ENCODE measurements at places on chromosomes 5 and 9.
A peak's percentile ranks its signal among the peaks of the same experiment; 100 is the strongest.

DNA sequence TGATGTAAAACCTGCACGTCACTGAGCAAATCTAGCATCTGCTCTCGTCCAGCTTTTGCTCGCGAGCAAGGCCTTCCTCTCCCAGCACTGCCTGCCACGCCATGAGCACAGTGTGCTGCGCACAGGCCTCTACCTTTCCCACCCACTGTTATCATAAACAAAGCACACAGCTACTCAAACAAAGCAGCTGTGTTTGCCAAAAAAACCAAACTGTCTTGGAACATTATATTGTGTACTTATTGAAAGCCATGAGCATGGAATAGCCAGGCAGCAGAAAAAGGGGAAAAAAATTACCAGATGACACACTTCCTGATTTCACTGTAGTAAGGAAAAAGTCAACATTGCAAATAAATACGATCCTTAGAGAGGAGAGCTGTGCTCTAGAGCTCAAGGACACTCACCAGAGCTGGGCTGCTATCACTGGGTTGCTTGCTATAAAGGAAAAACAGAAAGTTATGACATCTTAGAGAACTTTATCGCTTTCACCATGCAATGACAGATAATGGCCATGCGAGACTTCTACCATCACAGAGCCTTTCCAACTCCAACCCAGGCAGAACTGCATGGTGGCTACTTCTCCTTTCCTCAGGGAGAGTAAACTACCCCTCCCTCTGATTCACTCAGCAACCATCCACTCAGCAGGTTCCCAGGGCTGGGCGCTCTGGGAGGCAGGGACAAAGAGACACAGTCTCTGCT is 69.6 kb downstream of the EPB41L4B start:
- DNase-seq: no peak

GRCh38 chr9:22008384-22008716 is 755 bp downstream of the CDKN2B start:
- DNase-seq: no peak

- DNase-seq: no peak
These were observed 1.6 kb downstream of the COL5A1 start for GRCh38 chr9:134643222-134643671.

GRCh38 chr5:144198386-144198785 is 27.7 kb downstream of the KCTD16 start:
- no peak for DNase-seq

- no peak for DNase-seq
These were observed 124.5 kb downstream of the MED10 start for GRCh38 chr5:6253846-6254245.

DNA sequence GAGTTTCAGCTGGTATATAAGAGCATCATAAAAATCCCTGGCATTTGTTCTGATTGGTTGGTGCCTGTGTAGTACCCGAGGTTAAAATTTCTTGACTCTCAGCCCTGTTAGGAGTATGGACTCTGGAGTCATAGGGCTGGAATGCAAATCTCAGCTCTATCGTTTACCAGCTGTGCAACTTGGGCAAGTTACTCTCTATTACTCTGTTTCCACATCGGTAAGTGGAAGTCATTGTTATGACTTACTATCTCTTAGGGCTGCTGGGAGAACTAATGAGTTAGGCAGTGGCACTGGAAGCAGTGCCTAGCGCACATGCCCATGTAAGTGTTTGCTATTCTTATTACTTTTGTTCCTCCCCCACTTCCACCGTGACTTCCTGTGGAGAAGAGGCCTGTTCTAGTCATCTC is 141.6 kb downstream of the BOD1 start:
- DNase-seq: no peak

- DNase-seq: no peak
These were observed 142.0 kb upstream of the CHD1 start for GRCh38 chr5:99070822-99071221.

- DNase-seq: no peak
These were observed 106.2 kb upstream of the LMX1B start for GRCh38 chr9:126507318-126508109.

DNA sequence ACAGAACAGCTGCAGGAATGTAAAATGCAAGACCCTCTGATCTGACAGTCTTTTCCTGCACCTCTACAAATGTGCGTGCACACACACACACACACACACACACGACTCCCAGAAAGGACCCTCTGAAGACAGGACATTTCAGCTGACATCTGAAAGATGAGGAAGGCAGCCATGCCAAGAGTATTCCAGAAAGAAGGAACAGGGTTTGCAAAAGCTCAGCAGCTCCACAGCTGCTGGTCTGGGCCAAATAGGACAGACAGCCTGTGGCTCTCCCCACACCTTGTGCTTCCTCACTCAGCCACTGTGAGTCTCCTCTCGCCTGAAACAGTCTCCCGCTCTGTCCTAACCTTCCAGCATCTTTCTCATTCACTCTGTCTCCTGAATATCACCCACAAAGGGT is 189.0 kb downstream of the PALM2AKAP2 start:
- DNase-seq: no peak

DNA sequence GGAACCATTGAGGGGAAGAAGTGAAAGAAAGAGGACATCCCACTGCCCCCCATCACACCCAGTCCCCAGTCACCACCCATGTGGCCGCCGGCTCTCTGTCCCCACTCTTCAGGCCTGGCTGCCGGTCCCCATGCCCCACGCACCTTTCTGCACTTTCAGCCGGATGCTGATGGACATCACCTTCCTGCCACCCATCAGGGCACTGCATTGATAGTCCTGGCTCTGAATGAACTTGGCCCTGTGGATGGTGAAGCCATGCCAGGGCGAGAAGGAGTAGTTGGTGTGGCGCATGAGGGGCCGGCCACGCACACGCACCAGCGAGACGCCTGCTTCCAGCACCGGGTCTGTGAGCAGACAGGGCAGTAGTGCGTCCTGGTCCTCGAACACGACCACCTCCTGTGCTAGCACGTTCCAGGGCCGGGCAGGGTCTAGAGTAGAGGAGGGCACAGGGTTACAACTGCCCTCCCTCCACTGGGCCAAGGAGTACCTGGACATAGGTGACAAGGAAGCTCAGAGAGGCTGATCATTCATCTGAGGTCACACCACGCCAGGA is 6.4 kb downstream of the CSF1R start:
- DNase-seq: no peak

DNA sequence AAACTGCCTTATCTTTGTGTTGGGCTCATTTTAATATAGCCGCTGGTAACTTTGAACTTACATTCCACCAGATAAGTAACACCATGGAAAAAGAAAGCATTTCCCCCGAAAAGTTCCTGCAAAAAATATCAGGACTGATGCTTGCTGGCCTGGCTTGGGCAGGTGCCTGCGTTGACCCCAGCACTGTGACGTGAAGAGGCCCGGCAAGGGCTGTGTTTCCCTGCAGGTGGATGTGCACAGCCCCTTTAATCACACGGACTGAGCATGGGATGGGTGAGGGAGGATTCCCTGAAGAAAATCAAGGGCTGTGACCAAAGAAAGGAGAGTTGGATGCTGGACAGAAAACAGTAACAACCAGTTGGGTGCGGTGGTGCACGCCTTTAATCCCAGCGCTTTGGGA is 138.2 kb downstream of the NSG2 start:
- no peak for DNase-seq

- no peak for DNase-seq
These were observed 266.6 kb upstream of the GAS1 start for GRCh38 chr9:87213948-87214347.

DNA sequence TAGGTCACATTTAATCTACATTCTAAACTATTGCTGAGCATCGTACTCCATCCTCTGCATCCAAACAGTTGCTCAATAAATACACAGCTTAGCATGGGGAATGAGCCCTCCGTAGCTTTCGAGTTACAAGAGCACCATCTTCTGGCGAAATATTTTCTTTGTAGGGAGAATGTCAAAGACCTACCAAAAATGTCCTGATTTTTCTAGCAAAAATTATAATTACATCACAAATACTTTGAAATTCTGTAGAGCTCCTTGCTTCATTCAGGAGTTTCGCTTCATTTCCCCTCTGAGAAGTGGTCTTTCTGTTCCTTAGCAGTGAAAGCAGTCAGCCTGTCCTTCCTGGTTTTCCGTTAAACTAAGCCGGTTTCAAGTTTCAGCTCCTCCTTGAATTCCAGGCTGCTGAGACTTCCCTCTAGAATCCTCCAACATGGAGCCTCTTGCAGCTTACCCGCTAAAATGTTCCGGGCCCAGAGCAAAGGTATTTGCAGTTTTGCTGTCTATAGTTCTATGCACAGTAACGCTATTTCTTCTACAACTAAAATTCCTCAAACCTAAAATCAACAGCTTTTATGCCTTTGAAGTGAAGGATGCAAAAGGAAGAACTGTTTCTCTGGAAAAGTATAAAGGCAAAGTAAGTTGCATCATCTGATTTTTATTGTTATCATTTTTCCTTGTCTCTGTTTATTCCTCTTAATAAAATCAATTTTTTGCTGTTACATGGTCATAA is at the start of gene GPX8:
Gene GPX8 (plus strand): TSS at position 409 of the 730 bp plus-strand sequence. CDS start 22 bp downstream, at position 431.
- DNase-seq: peak; percentile 79

- DNase-seq: no peak
These were observed 6.6 kb downstream of the FBXW11 start for GRCh38 chr5:171999877-172000276.

- no peak for DNase-seq
These were observed 39.2 kb upstream of the SLC28A3 start for GRCh38 chr9:84379740-84380139.

DNA sequence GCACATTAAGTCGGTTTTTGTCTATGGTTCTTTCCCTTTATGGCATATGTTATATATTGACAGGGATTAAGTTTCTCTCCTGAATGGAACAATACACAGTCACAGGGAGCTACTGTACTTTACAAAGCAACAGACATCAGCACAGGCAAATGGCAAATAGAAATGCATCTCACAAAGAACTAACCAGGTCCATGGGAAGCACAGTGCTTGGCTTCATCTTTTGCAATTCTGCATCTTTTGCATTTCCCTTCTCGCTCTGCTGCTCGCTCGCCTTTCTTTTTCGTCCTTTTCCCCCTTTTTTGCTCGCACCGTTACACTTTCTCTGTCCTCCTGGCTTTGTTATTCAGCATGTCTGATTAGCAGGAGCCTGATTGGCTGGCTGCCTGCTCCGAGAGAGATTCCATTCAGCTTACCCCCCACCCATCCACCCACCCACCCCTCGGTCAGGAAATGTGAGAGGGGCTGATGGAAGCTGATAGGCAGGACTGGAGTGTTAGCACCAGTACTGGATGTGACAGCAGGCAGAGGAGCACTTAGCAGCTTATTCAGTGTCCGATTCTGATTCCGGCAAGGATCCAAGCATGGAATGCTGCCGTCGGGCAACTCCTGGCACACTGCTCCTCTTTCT is at the start of gene ADAMTSL1:
Gene ADAMTSL1 (plus strand): TSS at position 502 of the 628 bp plus-strand sequence. CDS start 80 bp downstream, at position 582.
- DNase-seq: peak; percentile 60

GRCh38 chr5:94776167-94776566 is 157.7 kb downstream of the SLF1 start:
- peak; percentile 26 for DNase-seq

DNA sequence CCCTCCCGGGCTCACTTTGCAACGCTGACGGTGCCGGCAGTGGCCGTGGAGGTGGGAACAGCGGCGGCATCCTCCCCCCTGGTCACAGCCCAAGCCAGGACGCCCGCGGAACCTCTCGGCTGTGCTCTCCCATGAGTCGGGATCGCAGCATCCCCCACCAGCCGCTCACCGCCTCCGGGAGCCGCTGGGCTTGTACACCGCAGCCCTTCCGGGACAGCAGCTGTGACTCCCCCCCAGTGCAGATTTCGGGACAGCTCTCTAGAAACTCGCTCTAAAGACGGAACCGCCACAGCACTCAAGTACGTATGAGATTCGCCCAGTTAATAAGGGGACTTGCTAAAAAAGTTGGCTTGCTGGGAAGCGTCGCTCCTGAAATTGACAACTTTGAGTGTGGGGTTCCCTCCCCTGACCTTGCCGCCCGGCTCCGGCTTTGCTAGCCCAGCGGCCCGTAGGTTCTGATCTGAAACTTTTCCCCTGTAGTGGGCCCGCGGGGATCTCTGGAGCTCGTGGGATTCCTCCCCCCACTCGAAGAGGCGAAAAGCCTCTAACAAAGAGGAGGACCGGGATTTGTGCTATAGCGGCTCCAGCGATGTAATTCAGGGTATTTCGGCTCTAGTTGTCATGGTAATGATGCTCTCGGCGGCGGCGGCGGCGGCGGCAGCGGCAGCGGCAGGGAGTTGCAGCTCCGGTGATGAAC is 572 bp downstream of the NR4A3 start:
- peak; percentile 39 for DNase-seq

- DNase-seq: peak; percentile 16
These were observed 116.7 kb downstream of the MED10 start for GRCh38 chr5:6261668-6262067.

- no peak for DNase-seq
These were observed 243.8 kb upstream of the IRX1 start for GRCh38 chr5:3351581-3352442.

GRCh38 chr5:67647772-67648171 is 451.2 kb upstream of the CD180 start:
- no peak for DNase-seq

- DNase-seq: no peak
These were observed 4.8 kb downstream of the GAS1 start for GRCh38 chr9:86942281-86943200.

DNA sequence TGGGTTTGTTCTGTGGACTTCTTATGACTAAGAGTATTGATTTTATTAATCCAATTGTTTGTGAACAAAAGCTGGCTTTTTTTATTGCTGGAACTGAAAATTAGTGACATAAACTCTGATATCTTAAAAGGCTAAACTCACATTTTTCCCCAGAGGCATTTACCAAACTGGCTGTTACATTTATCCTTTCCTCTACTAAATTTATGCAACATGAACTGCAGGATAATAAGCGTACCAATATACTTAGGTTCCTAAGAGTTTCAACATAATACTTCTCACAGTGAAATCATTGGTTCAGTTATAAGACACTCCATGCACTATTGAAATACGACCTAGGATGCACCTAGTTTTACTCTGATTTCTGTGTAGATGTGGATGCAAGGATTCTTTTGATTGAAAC is 560.8 kb upstream of the WWC1 start:
- no peak for DNase-seq

- no peak for DNase-seq
These were observed 31.7 kb downstream of the GSN start for GRCh38 chr9:121299467-121300282.

GRCh38 chr5:164672931-164673694 is 1167.7 kb downstream of the MAT2B start:
- no peak for DNase-seq

- no peak for DNase-seq
These were observed 330.7 kb upstream of the DAB2 start for GRCh38 chr5:39755452-39755851.

GRCh38 chr9:27763831-27764230 is 190.6 kb upstream of the C9orf72 start:
- no peak for DNase-seq
